ENCODE measurements at places on chromosomes 6 and 20.

DNA sequence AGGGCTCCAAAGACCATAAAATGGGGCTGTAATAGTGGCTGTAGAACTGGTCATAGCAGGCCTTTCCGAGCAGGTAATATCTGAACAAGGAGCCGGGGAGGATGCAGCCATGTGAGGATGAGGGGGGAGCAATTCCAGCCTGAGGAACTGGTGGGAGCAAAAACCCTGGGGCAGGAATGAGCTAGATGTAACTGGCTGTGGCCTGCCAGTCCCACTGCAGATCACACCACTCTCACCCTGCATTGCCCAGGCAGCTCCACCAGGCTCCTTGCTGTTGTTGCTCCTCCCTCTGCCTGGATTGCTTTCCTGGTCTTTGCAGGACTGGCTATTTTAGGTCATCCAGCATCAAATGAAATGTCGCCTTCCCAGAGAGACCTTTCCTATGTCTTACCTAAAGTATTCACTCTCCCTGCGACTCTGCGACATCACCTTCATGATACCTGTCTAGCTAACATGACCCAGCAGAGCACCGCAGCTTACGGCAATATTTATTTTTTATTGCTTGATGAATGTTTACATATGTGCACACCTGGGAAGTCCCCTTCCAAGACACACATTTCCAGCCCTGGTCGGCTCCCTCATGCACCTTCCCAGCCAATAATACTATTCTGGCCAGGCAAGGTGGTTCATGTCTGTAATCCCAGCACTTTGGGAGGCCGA lies 2.4 kb upstream of the ZFP64 start:
- no peak for DNase-seq

- DNase-seq = no peak
Observed at GRCh38 chr6:150899231-150899630, 33.7 kb downstream of the MTHFD1L start.

DNA sequence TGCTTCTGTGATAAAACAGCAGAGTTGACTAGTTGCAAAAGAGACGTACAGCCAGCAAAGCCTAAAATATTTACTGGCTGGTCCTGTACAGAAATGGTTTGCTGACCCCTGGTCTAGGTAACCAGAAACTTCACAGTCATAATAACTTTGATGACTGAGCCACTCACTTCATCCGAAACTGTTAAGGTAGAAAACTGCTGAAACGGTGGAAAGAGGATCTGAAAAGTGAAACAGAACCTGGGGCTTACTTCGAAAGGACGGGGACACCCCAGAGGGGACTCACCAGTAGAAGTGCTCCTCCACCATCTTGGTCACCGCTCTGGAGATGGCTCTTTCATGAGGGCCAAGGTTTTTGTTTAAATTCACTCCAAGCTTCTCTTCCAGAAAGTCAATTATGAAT lies 16.4 kb downstream of the FAXC start:
- DNase-seq = no peak

GRCh38 chr6:93468291-93468690 lies 48.9 kb upstream of the EPHA7 start:
- DNase-seq = no peak

DNA sequence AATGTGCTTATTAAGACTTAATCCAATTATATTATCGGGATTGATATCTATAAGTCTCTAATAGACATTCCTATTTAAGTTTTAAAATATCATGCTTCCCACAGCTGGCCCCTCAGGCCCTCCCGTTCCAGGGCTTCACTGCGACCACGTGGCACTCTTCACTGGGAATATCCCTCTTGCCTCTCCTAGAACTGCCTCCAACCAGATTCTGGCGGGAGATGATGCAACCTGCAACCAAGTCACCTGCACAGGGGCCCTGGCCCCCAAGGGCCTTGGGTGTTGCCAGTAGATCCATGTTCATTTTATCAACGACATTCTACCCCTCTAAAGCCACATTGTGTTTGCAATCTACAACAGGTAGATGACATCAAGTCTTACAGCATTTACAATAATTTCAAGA lies 18.4 kb upstream of the RAMACL start:
- no peak for DNase-seq

GRCh38 chr6:39599973-39600372 lies 125.2 kb downstream of the KIF6 start:
- DNase-seq = no peak

- DNase-seq = peak; percentile 5
Observed at GRCh38 chr20:45011108-45011526, 44.8 kb downstream of the STK4 start.

DNA sequence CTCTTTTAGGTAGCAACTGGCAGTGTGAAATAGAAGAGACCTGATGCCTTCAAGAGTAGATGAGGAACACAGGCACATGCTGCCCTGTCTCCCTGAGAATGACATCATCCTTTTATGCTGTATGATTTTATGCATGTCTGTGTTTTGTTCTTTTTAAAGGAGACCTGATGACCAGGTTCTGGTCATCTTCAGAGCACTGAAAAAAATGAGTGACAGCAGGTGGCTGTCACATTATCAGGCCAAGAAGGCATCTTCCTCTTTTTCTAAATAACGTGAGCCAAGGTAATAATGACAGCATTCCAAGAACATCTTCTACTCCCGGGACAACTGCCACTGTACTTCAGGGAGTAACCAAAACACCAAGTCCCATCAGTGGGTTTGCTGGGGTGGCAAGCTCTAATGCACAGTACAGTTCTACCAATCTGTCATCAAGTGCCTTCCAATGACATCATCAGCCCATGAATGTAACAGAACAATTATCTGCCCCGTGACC lies 28.9 kb downstream of the CNKSR3 start:
- no peak for DNase-seq

DNA sequence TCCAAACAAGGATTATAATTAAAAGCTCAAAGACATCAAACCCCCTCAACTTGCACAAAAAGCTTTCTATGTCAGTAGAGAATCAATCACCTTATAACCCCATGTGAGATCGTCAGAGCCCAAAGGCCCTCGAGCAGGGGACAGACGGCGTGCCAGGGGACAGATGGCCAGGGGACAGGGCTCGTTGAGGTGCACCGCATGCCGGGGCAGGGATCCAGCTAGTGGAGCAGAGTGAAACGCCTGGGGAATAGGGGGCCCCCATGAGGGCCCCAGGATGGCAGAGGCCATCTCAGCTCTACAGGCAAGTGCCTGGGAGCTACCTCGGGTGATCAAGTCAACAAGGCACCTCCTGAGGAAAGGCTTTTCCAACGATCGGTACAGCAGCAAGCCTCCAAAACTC lies 28.6 kb downstream of the DIDO1 start:
- DNase-seq = no peak

GRCh38 chr20:7571101-7571500 lies 369.2 kb downstream of the HAO1 start:
- DNase-seq = no peak

GRCh38 chr20:64146301-64146935 lies 17.8 kb upstream of the MYT1 start:
- no peak for DNase-seq

- no peak for DNase-seq
Observed at GRCh38 chr6:45990162-45990561, 25.5 kb downstream of the CLIC5 start.

DNA sequence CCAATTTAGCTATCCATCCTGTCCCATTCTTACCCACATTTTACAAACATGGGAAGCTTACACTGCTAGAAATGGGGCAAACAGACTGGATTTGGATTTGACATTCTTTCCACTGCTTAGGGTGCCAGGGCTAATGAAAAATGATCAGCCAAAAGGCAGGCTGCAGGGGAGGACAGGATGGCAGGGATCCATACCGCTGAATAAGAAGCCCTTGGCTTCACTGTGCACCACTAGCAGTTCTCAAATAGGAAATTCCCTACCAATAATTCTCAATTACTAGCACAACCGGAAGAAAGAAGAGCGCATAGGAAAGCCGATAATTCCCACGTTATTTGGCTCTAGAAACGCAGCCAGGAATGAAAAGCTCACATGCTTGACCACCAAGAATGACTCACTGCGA lies 73.1 kb downstream of the NDUFAF5 start:
- DNase-seq = no peak

DNA sequence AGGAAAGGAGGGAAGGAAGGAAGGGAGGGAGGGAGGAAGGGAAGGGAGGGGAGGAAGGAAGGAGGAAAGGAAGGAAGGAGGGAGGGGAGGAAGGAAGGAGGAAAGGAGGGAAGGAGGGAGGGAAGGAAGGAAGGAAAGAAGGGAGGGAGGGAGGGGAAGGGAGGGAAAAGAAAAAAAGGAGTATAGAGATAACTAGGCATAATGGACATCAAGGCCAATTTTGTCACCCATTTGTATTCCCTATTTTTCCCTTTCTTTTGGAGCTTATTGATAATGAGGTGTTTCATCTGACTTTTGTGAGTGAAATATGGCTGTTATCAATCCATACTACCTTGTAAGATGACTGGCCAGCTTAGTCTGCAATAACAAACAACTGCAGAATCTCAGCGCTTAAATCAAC lies 282.0 kb upstream of the FLRT3 start:
- no peak for DNase-seq

DNA sequence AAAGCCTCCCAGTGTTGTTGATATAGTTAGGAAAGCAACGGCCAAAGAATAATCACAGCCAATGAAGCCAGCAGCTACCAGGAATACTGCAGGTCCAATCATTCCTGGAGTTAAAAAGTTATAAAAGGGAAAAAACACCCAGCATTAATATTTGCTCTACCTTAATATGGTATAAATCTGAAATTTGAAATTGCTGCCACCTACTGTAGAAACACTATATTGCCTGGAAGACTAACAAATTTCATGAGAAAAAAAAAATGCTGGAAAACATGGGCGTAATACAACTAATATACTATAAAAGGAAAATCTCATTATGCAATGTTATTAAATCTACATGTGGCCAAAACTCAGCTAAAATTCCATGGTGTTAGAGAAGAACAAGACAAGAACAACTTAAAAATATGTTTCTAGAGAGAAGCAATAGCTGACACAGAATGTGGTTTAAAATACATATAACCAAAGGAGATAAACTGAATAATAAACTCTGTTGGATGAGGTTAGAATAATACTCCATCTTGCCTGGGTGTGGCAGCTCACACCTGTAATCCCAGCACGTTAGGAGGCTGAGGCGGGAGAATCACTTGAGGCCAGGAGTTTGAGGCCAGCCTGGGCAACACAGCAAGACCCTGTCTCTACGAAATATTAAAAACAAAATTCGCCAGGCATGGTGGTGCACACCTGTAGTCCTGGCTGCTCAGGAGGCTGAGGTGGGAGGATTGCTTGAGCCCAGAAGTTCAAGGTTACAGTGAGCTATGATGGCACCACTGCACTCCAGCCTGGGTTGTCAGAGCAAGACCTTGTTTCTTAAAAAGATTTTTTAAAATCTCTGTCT lies 43.1 kb downstream of the SLC17A5 start:
- no peak for DNase-seq

- no peak for DNase-seq
Observed at GRCh38 chr20:6654513-6655252, 112.8 kb upstream of the BMP2 start.

DNA sequence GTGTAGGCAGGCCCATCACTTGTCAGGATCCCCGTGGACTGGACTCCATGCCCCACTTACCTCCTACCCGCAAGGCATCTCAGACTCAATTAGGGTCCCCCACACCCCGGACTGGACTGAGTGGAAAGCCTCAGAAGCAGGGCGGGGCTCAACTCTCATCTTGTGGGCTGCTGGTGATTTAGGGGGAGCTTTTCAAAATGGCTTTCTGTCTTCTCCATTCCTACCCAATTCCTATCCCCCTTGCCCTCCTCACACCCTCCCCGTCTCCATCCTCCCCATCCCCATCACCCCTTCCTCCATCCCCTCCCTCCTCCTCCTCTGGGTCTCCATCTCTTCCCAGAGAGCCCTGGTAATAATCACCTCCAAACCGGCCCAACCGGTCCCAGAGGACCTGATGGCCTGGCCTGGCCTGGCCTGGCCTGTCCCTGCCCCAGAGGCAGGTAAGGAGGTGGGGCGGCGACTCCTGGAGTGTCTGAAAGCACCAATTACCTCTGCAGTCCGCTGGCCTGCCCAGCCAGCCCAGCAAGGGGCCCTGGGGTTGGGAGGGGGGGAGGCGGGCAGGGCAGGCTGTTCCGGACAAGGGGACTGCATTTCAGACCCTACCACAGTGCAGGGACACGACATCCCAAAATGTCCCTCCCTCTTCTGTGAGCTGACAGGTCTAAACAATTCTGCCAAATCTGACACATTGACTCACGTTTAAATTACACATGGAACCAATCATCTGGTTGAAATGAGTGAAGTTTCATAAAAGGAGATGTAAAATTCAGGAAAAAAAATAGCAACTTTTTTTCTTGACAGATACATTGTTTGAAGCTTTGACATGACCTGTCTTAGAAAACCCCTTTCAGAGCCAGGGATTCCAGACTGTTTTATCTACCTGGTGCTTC lies 24.8 kb downstream of the MAFB start:
- no peak for DNase-seq

DNA sequence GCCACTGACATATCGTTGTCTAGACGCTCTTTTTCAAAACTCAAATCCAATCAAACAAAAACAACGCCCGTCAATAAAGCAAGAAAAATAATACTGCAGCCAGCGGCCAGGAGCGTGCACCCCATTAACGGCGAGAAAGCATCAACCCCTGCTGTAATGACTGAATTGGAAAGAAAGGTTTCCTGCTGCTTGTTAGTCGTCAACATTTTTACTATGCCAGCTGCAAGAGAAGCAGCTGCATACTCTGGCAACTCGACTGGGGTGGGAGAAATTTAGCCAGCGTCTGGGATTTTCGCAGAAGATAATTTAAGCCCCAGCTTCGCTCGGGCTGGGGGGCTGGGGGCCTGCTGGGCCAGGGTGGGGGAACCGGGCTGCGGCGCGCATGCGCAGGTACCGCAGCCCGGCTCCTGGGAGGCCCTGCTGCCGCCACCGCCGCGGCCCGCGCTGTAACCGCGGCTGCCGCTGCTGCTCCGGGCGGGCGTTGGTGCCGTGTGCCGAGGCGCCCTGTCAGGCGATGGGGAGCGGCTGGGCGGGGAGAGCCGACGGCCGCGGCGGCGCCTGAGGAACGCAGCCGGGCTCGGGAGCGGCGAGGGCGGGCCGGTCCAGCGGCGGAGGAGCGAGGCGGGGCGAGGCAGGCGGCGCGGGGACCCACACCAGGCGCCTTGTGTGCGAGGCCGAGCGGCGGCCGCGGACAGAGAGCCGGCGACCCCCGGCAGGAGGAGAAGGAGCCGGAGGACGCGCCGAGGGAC lies 732 bp upstream of the STXBP5 start:
- DNase-seq = peak; percentile 29

DNA sequence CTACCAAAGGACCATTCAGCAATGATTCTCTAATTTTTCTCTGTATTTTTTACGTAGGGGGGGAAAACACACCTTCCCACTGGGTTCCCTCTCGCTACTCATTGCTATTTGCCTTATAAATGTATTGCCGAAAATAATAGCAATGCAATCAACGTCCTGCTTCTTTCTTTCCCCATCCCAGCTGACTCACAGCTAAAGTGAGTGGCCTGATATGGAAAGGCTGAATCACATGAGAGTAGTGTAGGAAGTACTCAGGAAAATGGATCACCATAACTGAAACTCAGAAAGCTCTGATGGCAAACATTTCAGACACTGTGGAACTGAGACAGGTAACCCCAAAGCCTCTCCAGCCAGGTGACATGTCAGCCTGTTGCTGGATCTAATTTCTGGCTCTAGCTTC lies 49.3 kb upstream of the SRPK1 start:
- no peak for DNase-seq
